ENCODE measurements at places on chromosomes 2 and 18.

- DNase-seq = no peak
Observed at GRCh38 chr2:239247401-239248245, 153.2 kb downstream of the HDAC4 start.

- no peak for DNase-seq
Observed at GRCh38 chr2:52474091-52474490, 1293.5 kb upstream of the CHAC2 start.

DNA sequence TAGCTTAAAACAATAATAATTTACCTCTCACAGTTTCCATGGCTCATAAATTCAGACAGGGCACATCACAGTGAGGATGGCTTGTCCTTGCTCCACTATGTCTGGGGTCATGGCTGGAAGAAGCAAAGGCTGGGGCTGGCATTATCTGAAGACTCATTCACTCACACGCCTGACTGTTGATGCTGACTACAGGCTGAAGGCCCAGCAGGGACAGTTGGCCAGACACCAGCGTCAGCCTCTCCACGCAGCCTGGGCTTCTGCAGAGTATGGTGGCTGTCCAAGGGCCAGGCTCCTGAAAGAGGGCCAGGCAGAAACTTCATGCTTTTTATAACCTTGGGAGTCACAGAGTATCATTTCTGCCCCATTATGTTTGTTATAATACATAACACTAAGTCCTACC is 33.4 kb downstream of the YPEL5 start:
- DNase-seq = no peak

GRCh38 chr2:205934443-205934842 is 151.5 kb downstream of the INO80D start:
- DNase-seq = no peak

DNA sequence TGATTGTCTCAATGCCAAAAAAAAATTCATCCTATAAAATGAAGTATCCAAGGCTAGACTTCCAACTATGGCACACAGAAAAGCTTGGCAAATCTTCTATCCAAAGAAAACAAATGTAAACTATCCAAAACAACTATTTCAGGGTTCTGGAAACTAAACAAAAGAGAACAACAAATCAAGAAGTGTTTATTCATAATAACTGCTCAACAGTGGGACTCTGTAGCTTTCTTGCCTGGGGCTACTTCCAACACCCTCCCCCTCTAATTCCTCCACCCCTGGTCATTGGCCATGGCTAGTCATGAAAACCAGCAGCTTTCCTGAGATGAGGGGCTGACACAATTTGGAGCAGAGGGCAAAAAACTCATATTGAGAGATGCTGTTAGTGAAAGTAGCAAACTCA is 107.0 kb downstream of the EXOC6B start:
- DNase-seq = no peak

GRCh38 chr2:42569116-42569711 is 782 bp downstream of the MTA3 start:
- no peak for DNase-seq
